NCI-H1694 treated with DMSO at 0.1 percent for 48 hours (cell line): ENCODE measurements at places on chromosomes 16 and 17.

DNA sequence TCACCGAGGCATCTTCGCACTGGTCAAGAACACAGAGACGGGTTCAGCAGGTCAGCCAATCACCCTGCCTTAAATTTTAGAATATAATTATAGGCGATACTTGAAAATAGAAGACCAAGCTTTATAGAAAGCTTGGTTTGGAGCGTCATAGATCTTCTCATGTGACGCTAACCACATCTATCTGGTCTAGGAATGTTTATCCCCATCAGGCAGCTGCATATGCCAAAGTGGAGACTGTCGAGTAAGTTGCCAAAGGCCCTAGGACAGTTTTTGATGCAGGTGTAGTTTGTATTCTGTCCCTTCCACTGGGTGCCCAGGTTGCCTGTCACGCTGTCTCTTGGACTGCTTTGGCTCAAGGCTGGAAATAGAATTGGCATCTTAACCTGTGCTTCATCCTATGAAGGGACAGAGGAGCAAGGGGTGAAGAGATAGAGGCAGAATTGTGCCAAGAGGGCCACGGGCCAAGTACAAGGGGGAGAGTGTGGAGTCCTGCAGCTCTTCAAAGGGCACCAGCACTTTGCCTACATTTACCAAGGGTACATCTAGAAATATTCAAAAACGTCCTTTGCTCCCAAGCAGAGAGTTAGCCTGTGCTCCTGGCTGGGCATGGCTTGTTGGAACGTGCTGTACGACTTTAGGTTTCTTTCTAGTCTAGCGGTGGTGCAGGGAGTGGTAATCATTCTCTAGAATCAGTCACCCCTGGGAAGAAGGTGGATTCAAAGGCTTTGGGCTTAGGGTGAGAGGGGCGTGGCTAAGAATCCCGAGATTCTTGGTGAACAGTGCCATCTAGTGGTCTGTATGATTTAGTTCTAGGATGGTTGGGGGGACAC lies 5.3 kb upstream of the WIPI1 start:
- DNase-seq, result peak; percentile 88

DNA sequence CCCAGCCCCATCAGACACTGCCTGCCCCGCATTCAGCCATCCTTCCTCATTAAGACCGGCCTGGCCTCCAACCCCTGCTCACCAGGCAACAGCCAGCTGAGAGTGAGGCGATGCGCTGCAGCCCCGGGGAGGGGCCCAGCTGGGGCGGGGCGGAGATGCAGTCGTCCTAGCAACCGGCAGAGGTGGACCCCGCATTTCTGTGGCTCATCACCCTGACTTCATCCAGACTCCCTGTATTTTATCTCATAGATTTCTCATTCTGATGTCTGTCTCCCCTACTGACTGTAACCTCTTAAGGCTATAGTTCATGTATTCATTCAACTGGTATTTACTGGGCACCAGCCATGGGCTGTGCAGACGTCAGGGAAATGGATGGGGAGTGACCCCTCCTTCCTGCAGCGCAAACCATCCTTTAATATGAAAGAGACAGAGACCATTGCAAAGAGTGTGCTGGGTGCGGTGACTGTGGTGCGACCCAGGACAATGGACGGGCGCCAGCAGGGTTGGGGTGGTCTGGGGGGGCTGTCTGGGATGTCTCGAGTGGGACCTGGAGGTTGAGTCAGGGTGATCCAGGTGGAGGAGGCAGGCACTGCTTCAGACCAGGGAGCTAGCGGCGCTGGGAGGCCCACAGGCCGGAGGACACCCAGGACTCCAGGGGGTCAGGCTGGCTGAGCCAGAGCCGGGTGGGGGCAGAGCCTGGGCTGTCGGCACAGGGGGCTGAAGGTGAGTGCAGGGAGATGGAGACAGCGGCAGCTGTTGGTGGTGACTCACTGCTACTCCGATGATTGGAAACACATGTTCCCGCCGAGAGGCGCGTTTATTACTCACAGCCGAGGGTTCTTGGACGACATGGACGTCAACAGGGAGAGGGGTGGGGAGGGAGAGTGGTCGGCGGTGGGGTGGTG lies 10.5 kb upstream of the TIMP2 start:
- DNase-seq, result peak; percentile 75

DNA sequence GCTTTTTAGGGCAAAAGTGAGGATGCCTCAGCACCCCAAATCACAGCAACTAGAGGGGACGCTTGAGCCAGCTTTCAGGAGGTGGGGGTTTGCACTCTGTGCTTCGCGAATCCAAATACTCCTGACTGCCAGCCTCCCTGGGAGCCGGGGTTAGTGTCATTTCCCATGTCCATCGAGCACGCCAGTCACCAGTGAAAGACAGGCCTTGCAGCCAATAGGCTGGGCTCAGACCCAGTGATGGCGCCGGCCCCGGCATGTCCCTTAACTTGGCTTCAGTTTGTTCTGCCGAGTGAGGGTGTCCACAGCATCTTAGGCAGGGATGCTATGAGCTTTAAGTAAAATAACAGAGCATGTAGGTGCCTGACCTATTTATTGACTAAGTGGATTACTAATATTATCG lies 50.9 kb upstream of the CDC42EP4 start:
- no peak for DNase-seq

DNA sequence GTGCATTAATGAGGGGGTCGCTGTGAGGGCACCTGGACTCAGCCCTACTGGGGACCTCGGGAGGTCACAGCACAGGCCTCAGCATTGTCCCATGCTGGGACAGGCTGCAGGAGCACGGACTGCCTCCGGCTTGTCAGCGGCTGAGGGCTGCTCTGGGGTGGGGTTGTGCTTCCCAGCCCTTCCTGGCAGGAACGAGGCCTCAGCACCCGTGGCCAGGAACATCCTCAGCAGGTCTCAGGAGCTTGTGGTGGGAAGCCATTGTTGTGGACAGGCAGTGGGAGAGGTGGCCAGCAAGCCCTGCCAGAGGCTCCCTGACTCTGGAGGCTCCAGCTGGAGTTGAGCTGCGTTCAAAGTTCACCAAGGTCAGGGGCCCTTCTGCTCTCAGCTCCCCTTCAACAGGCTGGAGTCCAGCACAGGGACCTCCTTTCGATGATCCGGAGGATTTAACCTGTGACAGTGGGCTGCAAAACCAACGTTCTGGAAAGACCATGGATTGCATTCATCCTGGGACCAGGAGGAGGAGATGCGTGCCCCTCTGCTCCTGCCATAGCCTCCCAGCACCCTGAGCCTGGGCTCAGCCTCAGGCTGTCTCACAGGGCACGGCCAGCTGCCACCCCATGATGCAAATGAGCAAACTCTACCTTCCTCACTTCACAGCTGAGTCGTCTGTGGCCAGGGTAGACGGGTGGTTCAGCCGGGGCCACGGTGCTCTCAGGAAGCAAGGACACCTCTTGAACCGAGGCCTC lies 32.6 kb downstream of the FOXL1 start:
- no peak for DNase-seq

GRCh38 chr17:73485130-73485529 lies 159.1 kb downstream of the SDK2 start:
- DNase-seq, result no peak

DNA sequence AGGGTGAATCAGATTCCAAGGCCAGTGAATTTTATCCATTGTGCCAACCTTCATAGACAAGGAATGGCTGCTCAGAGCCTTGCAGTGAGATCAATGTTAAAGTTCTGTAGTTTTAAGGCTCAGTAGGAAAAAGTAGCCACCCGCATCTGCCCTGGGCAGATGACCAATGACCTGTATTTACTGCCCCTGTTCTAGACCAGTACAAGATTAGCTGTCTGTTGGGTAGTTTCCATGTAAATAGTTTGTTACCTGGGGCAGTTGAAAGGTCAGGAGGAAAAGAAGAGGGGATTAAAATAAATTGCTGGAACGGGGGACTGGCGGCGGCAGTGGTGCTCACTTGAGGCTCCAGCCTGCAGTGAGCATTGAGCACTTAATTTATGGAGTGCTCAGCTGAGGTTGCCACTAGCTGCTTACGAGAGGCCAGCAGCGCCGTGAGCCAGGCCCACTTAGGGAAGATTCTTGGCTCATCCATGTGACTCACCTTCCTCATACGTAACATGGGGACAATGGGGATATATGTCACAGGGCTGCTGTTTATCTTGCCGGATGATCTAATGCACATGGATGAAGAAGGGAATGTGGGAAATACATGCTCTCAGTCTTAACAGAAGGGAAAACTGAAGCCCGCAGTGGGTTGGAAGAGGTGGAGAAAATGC lies 10.7 kb upstream of the NOS2 start:
- no peak for DNase-seq

- DNase-seq, result no peak
Observed at GRCh38 chr16:50281391-50282009, 15.1 kb downstream of the ADCY7 start.

- DNase-seq, result no peak
Observed at GRCh38 chr17:17714879-17715278, 33.6 kb downstream of the RAI1 start.

DNA sequence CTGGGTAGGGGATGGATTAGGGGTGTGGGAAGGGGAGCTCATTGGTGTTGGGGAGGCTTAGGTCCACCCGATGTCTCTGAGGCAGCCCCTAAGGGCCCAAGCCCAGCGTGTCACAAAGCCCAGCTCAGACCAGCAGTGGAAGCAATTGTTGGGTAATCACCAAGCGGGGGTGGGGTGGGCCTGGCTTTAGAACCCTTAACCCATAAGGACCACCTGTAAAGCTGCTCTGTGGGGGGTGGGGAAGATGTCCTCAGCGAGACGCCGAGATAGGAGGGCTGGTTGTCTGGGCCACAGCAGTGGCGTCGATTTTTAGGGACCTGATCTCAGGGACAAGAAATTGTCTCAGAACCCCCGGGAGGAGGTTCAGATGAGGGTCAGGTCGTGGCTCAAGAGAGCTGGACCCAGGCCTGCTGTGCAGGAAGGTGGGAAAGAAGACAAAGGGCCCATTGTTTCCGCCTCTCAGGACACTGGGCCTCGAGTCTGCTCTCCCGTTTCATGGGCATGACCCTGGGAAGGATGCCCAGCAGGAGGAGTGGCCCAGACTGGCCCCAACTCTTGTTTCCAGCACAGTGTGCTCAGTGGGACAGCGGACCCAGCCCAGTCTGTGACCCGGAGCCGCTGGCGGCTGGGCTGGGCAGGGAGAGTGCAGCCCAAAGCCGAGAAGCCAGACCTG lies 15.9 kb downstream of the ST6GALNAC2 start:
- no peak for DNase-seq

DNA sequence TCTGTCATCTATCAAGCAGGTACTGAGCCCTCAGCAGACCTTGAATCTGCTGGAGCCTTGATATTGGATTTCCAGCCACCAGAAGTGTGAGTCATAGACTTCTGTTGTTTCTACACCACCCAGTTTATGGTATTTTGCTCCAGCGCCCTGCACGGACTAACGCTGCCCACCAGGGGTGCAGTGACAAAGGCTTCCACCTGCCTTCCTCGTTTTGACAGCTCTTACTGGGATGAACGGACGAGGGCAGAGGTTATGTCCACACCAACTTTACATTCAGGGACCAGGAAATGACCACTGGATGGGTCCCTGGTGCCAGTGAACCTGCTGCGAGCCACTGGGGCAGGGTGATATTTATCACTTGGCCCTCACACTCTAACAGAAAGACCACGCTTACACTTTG lies 66.6 kb upstream of the CBX4 start:
- no peak for DNase-seq

DNA sequence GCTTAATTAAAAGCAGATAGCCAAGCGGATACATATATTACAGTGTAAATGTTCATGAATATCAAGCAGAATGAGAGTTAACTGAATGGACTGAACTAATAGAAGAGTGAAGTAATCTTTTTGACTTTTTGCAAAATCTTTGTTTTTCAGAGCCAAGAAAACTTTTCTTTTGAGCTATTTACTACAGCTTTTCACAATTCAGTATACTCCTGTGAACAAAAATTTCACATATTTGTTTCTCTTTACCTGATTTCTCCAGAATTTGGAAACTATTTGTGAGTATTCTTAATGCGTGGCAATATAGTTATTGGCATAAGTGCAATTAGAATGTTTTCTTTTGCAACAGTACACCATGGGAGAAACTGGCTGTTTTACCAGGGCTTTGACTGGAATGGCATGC lies 9.1 kb upstream of the DUXB start:
- DNase-seq, result no peak

DNA sequence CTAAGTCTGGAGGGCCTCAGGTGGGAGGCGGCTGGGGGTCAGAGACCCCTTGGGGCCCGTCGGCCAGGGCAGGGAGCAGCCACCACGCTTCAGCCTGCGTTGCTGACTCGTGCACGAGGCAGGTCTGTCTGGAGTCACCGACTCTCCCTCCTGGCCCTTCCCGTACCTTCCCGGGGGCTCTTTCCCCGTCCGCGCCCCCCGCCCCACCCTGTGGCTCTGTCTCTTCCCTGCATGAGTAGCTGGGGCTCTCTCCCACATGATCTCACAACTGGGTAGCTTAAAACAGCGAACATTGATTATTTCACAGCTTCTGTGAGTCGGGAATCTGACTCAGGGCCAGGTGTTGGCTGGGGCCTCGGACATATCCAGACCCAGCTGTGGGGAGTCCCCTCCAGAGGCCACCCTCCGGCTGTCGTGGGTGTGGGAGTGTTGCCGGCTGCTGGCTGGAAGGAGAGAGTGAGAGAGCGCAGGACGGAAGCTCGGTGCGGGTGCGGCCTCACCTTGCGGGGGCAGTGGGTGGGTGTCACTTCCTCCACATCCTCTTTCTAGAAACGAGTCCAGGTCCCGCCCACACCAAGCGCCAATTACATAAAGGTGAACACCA lies 17.3 kb downstream of the BAHCC1 start:
- no peak for DNase-seq

DNA sequence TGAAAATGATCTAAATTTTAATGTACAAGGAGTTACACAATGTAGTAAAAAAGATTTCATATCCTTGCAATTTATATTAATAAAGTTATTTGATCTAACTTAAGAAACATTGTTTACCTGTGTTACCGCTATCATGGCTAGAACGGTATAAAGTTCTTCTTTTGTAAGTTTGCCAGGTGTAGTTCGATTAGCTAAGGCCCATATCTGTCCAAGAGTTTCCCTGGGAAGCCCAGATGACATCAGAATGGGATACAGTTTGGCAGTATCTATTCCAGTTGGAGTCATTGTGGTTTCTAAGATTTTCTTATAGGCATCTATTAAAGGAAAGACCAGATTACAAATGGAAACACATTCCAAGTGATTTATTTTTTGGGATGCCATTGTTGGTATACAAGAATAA lies 37.5 kb downstream of the SYNRG start:
- no peak for DNase-seq

GRCh38 chr16:82917886-82918595 lies 291.3 kb downstream of the CDH13 start:
- peak; percentile 9 for DNase-seq

- no peak for DNase-seq
Observed at GRCh38 chr17:44775838-44776621, 17.2 kb downstream of the ADAM11 start.

- peak; percentile 46 for DNase-seq
Observed at GRCh38 chr16:55370762-55371482, 46.9 kb downstream of the IRX6 start.

- DNase-seq, result no peak
Observed at GRCh38 chr17:7413346-7413985, 5.8 kb downstream of the NLGN2 start.
